ENCODE measurements at places on chromosomes 4 and X.

DNA sequence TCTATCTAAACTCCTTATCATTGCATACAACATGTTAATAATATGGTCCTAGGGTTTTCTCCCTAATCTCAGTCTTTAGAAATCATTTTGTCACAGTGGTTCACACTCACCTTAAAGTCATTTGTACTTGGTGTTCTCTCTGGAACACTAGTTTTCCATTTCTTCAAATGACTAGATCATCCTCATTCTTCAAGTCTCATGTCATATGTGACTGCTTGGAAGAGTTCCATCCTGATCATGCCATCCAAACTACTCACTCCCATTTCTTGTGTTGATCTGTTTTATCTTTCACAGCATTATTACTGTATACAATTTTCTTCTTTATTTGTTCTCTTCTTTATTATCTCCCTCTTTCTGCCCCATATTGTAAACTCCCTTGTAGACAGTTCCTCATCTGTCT, 66.5 kb downstream of the HTR2C start:
- DNase-seq, result no peak

- peak; percentile 34 for DNase-seq
Measured at GRCh38 chr4:101346351-101347266, 717 bp downstream of the PPP3CA start.

- no peak for DNase-seq
Measured at GRCh38 chr4:53322696-53323095, 43.2 kb downstream of the SCFD2 start.

- DNase-seq, result no peak
Measured at GRCh38 chr4:10086506-10087120, 30.0 kb downstream of the WDR1 start.

GRCh38 chr4:66636349-66636748, 909.0 kb downstream of the CENPC start:
- DNase-seq, result no peak

GRCh38 chr4:89586318-89586717, 250.6 kb downstream of the SNCA start:
- DNase-seq, result no peak

DNA sequence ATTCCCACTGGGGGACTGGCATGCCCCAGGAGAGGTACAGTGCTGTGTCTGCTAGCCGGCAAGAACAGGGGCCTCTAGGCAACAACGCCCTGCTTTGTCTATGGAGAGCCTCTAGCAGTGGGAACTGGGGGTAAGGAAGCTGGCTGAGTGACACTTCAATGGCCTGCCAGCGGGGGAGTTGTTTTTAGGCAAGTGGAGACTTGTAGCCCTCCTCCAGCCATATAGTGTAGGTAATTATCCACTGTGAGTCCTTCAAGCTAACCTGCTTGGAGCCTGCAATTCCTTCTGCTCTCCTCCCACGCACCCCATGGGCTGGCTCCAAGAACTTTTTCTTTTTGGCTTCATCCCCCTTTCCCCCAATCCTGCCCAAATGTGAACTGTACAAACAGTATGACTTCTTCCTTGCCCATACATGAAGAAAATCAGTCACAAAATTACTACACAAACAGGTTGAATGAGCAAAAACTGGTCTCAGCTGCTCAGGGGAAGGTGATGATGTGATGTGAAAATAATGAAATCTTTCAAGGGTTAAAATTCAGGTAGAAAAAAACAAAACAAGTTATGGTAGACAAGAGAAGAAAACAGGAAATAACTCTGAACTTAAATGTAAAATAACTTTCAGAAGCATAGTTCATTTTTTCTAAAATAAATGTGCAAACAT, 33.1 kb downstream of the LEF1 start:
- DNase-seq, result no peak

DNA sequence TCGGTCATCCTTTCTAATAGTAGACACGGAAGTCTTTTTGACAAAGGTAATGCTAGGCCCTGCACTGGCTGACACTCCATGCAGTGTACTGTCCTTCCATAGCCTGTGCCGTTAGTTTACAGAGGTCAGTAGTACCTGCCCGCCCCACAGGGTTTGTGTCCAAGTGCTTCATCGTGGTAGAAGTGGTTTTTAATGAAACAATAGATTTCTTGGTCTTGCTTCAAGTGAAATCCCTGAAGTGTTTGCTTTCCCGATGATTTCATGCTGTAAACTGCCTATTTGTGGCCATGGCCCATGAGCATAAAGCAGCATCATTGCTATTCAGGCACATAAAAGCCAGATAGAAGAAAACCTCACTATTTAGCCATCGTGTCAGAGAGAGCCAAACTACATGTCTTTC, 139.3 kb downstream of the GPR143 start:
- no peak for DNase-seq

DNA sequence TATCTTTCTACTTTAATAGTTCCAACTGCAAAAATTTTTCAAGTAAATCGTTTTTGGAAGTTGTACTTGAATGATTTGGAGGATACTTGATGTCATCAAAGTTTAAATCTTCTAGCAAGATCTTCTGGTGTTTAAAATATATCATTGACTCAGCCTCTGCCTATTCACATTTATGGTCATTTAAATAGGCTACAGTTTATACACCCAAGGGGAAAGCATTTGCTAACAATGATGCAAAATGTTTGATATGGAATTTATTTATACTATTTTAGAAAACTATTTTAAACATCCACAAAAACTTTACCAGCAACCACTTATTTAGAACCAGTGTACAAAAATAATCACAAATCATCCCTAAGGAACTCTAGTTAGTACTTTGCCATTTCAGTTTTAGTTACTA, 123.3 kb upstream of the STIM2 start:
- no peak for DNase-seq

- DNase-seq, result no peak
Measured at GRCh38 chrX:13688384-13688957, 457 bp upstream of the RAB9A start.

- no peak for DNase-seq
Measured at GRCh38 chr4:17092736-17093437, 194.4 kb upstream of the LDB2 start.

DNA sequence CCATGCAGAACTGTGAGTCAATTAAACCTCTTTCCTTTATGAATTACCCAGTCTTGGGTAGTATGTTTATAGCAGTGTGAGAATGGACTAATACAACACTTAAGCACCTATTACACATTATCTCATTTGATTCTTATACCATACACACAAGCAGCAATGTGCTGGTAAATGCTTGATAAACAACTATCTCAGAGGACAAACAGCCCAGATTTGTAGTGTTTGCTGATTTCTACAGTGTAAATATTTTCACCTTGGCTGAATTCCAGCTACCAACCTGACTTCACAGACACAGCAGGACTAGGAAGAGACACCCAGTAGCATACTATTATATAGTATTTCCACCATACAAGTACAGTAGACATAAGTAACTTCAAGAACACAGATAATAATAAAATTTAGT, 406.5 kb upstream of the CNKSR2 start:
- DNase-seq, result no peak

DNA sequence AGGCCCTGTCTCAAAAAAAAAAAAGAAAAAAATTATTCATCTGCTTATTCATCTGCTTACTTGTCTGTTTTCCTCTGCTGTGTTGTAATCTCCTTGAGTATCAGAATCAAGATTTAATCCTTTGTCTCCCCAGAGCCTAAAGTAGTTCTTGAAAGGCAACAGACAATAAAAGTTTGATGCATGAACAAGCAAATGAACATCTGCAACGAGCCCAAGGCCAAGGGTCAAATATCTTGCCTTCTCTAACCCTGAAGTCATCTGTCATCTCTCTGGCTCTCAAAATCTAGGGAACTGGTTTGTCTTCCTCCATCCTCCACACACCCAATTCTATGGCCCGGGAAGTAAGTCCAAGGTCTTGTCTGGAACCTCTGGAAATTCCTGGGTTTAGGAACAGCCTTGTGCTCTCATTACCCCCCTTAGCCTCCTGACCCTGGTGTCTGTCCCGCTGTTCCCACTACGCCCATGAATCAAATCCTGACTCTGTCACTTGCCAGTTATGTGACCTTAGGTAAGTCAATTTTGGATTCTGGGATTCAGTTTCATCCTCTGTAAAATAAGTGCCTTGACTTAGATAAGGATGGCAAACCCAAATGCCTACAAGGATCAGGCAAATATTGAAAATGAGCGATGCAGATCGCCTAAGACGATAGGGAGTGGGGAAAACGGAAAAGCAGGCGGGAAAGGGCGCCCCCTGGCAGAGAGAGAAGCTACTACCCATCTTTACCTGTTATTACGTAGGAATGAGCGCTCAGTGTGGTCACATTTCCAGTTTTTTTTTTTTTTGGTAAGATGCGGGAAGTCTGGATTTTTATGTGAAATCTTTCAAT, 102.7 kb upstream of the DHX15 start:
- DNase-seq, result no peak

Data from stimulated activated CD8-positive, alpha-beta memory T cell treated with anti-CD3 and anti-CD28 coated beads, Interleukin-15, amount 100 ng/mL, for 1 hour (primary cell).